ENCODE measurements at places on chromosomes 7 and 10.

DNA sequence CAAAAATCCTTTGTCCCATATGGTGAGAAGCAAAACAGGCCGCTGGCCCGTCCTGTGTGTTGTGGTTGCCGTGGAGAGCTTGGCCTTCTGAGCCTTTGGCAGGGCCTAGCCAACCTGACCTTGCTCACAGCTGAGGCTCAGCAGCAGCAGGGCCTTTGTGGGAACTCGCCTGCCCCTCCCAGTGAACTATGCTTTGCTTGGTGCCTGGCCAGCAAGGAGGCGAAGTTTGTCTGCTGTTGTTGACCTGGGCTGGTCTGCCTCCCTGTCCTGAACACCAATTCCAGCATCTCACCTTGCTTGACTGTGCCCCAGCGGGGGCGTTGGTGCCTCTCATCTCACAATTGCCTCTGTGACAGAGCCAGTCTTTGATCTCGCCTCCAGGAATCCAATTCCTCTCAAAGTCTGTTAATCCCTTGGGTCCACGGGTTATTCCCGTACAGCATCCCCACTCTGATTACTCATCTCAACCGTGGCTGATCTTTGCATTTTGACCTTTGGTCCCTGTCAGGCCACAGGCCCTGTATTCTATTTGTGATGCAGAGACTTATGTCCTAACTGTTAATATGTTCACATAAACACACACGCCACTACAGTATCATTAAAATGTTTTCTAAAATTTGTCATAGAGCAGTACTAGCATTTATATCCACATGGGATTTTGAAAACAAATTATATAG lies 22.6 kb downstream of the EPDR1 start:
- DNase-seq: no peak

DNA sequence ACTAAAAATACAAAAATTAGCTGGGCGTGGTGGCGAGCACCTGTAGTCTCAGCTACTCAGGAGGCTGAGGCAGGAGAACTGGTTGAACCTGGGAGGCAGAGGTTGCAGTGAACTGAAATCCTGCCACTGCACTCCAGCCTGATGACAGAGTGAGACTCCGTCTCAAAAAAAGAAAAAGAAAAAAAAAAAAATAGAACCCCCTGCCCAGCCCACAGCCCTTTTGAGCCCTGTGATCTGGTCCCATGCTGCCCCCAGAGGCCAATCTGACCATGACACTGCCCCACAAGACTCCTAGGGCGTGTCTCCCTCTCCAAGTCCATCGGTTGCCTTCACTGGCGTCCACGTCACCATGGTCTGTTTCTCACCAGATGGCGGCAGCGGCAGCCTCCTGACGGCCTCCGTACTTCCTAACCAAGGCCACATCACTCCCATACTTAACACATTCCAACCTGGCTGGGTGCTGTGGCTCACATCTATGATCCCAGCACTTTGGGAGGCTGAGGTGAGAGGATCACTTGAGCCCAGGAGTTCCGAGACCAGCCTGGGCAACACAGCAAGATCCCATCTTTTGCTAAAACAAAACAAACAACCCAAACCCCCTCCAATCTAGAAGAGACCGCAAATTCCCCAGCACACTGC lies 18.0 kb downstream of the STX1A start:
- no peak for DNase-seq

- no peak for DNase-seq
These were observed 60.8 kb downstream of the ADRA2A start for GRCh38 chr10:111137587-111137986.

GRCh38 chr10:121449482-121449924 lies 148.7 kb downstream of the FGFR2 start:
- no peak for DNase-seq

DNA sequence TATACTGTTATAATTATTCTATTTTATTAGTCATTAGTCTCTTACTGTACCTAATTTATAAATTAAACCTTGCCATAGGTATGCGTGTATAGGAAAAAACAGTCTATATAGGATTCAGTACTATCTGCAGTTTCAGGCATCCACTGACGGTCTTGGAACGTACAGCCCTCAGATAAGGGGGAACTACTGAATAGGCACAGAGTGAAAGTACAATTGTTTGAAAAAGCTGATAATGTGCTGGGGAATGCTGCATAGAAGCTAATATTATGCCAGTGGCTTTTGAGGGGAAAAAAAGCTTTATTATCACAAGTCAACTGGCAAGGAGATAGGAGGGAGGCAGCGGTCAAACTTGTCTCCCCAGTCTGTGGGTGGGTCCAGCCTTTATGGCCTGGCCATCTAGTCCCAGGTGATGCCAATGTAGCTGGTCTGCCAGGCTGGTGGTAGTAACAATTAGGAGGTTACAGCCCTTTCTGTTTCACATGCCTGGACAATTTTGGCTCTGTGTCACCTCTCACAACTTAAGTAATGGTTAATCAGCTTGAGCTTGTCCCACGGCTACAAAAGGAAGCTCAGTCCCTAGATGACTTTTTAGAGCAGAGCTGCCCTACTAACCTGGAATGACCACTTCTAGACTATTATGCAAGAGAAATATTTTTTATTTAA lies 8.3 kb upstream of the FMC1 start:
- no peak for DNase-seq

DNA sequence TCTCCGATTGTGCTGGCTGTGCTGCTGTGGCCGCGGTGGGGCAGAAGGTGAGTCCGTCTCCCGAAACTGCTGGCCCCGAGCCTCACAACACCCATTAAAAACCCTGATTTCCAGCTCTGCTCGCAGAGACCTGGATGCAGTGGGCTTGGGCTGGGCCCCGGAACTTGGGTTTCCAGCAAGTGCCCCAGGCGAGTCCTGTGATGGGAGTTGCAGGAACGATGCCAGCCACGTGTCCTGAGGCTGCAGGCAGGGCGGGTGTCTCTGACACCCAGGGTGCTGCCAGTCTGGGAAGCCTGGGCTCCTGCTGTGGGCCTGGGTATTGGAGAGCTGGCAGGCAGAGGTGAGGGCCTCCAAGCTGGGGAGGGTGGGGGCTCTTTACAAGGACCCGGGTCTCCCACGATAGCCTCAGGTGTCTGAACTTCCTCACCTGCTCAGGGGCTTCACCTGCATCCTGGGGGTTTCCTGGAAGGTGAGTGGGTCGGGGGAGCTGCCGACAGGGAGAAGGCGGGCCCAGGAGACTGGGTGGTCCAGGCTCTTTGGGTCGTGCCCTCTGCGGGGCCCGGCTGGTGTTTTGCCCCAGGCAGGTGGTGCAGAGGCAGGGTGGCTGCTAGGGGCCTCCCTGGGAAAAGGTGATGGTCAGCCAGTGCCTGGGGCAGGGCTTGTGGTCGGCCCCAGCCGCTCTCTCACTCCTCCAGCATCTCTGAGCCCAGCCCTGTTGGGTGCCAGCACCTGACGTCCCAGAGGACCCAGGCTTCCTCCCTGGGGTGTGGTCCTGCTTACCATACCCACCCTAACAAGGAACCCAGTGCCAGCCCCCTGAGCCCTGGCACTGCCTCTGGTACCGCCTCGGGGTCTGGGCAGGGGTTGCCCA lies 180.3 kb downstream of the DNAJB6 start:
- DNase-seq: no peak

DNA sequence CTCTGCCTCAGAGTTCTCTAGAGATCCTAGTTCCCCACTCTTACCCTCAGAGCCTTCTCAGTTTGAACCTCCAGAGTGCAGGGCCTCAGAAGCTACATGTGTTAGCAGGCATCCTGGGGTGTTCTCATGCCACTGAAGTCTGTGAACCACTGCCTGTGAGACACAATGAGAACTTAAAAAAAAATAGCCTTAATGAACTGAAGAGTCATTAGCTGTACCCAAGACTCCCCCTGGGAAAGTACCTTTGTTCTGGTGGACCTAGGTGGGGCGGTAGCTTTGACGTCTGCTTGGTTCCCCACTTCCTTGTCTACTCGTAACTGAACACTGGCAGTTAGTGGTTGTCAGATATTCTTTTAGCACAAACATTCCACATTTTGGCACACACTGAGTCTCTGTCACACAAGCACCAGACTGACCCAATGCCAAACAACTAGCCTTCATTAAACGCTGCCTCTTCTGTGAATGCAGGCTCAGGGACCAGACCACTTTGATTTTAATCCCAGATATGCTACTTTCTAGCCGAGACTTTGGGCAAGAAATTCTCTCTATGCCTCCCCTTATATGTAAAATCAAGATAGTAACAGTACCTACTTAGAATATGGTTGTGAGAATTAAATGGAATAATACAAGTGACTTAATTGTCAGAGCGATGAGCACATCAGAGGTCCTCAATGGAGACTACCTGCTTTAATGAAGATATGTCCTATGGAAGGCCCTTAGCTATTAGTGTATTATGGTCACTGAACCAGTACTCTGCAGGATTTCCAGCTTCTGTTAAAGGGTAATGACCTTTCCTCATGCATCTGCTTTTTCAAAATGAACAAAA lies 75.3 kb upstream of the CC2D2B start:
- DNase-seq: no peak

DNA sequence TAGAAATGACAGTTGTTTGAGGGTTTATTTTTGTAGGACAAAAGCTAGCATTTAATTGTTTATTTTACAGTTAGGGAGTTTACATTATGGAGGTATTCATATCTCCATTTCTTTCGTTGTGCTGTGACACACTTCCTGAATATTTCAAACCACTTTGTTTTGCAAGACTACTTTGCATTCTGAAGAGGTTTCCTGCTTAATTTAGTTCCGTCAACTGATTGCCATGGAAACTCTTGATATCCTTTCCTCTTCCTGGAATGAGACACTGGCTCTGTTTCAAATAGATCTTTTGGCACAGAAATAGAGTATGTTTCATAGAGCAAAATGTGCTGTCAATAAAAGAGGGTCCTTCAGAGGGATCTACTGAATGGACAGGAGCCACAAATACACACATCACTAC lies 159.5 kb upstream of the AGR3 start:
- DNase-seq: no peak

DNA sequence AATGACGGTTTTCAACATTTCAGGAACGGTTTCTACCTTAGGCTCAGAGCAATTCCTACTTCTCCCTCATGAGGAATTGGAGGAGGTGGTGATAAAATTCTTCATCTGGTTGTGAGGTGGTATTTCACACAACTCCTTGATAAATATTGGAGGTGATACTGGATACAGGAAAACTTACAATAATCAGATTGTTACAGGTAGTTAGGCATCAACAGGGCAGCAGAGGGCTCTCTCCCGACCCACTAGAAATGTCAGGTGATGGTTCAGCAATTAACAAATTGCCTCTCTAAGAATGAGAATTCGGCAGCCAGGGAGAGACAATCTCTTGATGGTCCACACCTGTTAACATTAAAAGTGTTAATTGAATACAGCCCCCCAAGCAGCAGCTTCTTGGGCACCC lies 22.6 kb downstream of the ZNF786 start:
- no peak for DNase-seq

GRCh38 chr7:119256446-119257131 lies 1016.4 kb upstream of the KCND2 start:
- DNase-seq: no peak

- DNase-seq: no peak
These were observed 198.2 kb downstream of the MAD1L1 start for GRCh38 chr7:2034291-2035201.

DNA sequence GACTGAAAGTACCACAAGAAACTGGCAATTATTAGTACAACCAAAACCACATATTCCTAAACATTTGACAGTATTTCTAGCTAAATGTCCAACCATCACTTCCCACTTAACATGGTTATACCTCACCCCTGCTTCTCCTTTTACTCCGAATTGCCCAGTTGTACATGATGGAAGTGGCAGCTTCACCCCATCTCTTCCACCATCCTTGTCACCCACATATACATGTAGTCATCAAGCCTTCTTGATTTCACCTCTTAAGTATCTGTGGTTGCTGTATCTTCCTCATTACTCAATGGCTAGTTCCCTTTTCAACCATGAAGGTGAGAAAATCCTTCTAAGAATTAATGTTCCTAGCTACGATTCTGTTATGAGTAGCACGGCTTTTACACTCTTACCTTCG lies 388.2 kb downstream of the CALN1 start:
- DNase-seq: no peak

DNA sequence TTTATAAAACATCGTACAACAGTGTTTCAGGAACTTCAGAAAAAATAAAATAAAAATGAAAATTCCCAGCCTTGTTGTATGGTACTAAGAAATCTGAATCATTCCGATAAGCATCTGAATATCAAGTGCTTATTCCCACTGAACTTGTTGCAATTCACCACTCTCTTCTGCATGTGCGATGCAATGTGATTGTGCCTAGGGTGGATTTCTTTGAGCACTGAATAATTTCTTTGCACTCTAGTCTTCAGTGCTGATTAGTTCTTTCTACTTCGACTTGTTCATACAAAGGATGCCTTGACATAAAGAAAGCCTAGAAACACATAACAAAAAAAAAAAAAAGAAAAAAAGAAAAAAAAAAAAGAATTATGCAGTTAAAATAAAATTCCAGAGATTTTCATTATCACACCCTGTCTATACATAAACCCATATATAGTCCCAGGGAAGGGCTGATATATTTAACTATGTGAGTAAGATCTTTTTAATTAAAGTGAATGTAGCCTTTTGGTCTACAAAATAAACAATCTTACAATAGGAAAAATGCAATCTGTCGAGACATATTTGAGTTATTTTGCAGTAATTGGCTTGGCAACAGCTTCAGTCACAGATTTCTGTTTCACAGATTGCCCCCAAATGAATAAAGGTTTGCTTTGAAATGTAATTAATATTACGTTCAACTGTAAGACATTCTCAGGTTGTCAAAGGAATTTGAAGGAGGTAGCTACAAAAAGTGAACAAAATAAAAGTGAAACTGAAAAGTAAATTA lies 1118.9 kb upstream of the CELF2 start:
- DNase-seq: no peak

GRCh38 chr7:131250331-131250730 lies 77.3 kb upstream of the MKLN1 start:
- no peak for DNase-seq

GRCh38 chr7:20440472-20441105 lies 109.9 kb downstream of the ITGB8 start:
- DNase-seq: no peak

DNA sequence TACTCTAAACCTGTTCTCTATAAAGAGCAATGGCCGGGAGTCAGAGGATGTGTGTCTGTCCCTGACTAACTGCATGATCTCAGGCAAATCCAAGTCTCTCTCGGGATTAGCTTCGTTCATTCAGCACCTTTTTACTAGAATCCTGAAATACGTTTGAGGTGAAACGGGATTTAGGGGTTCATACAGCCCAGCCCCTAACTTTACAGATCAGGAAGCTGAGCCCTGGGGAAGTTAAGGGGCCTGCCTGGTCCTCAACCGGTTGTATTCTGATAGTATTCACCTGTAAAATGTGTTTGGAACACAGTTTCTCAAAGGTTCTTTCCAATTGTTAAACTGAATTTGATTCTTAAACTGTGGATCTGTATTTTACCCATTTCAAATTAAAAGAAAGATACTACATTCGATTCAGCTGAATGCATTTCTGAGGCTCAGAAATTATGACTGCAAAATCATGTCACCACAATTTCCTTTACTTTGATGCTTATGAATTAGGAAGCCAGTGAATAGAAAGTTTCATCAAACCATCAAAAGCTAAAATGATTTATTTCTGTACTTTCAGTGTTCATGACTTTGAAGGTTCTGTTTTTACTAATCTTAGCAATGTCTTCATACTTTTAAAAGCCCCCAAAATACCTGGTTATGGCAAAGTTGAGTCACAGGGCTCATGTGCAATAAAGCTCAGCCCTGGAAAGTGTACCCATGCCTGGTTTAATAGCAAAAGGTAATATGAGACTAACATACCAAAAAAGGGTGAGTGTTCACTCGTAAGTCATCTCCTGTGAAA lies 28.9 kb upstream of the EZH2 start:
- no peak for DNase-seq

- DNase-seq: no peak
These were observed 108.0 kb downstream of the PDE1C start for GRCh38 chr7:31962246-31962645.

GRCh38 chr10:4409319-4409718 lies 416.7 kb upstream of the AKR1E2 start:
- DNase-seq: no peak

- no peak for DNase-seq
These were observed 46.8 kb upstream of the PRKAR2B start for GRCh38 chr7:106997487-106998271.

All from GM12892 (cell line).